ENCODE measurements at places on chromosomes 5 and 9.

GRCh38 chr5:42426016-42426415 lies 2.8 kb downstream of the GHR start:
- DNase-seq, result no peak

- DNase-seq, result no peak
Measured at GRCh38 chr5:54869691-54870090, 115.7 kb downstream of the ESM1 start.

GRCh38 chr5:133606835-133607234 lies 5.5 kb downstream of the FSTL4 start:
- DNase-seq, result no peak

- no peak for DNase-seq
Measured at GRCh38 chr5:96664669-96665068, 2.5 kb downstream of the CAST start.

- DNase-seq, result no peak
Measured at GRCh38 chr5:5062525-5063302, 77.4 kb upstream of the ADAMTS16 start.

- peak; percentile 4 for DNase-seq
Measured at GRCh38 chr5:79025054-79025472, 40.0 kb upstream of the ARSB start.

DNA sequence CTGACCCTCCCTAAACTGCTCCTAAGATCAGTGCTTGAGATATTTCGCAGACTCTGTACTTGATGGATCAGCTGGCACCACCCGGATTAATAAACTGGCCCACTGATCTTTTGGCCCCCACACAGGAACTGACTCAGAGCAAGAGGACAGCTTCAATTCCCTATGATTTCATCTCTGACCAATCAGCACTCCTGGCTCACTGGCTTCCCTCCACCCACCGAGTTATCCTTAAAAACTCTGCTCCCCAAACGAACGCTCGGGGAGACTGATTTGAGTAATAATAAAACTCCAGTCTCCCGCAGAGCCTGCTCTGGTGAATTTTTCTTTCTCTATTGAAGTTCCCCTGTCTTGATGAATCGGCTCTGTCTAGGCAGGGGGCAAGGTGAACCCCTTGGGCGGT lies 36.5 kb upstream of the CD180 start:
- no peak for DNase-seq

DNA sequence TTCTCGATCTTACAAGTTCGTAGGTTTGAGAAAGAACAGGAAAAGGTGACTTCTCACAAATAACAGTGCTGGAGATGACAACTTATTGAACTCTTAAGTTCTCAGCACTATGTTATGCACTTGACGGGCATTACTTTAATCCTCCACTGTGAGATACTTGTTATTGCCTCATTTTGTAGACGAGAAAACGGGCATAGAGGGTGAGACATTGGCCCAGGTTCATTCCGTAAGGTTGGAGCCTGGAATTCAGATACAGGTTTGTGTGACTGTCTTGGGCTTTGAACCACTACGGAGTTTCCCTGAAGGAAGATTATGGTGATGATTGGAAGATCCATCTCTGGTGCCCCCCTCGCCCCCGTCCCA lies 657 bp downstream of the MAT2B start:
- DNase-seq, result no peak

- DNase-seq, result no peak
Measured at GRCh38 chr9:35104586-35104985, 1.7 kb upstream of the STOML2 start.

GRCh38 chr9:106723926-106724325 lies 139.0 kb upstream of the ZNF462 start:
- no peak for DNase-seq

DNA sequence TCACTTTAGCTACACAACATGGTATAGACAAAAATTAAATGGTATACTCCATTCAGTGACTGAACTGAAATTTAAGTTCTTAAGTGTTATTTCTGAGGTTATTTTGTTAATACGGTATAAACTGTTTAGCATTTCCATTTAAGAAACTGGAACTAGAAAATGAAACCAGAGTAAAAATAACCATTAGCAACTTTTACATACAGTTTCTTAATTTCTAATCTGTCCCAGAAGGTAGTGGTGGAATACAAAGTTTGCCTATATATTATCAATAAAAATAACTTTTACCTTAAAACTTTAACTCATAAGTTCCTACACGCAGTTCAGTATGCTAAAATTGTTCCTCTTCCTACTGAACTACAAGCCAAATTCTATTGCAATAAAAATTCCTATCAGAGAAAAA lies 10.3 kb downstream of the GOLPH3 start:
- no peak for DNase-seq

- no peak for DNase-seq
Measured at GRCh38 chr5:42516282-42517042, 93.2 kb downstream of the GHR start.
